ENCODE measurements at places on chromosomes 13 and 19.

GRCh38 chr19:46821512-46822409, 28.9 kb downstream of the AP2S1 start:
- DNase-seq: no peak

GRCh38 chr13:44755872-44756271, 179.7 kb upstream of the TSC22D1 start:
- DNase-seq: no peak

DNA sequence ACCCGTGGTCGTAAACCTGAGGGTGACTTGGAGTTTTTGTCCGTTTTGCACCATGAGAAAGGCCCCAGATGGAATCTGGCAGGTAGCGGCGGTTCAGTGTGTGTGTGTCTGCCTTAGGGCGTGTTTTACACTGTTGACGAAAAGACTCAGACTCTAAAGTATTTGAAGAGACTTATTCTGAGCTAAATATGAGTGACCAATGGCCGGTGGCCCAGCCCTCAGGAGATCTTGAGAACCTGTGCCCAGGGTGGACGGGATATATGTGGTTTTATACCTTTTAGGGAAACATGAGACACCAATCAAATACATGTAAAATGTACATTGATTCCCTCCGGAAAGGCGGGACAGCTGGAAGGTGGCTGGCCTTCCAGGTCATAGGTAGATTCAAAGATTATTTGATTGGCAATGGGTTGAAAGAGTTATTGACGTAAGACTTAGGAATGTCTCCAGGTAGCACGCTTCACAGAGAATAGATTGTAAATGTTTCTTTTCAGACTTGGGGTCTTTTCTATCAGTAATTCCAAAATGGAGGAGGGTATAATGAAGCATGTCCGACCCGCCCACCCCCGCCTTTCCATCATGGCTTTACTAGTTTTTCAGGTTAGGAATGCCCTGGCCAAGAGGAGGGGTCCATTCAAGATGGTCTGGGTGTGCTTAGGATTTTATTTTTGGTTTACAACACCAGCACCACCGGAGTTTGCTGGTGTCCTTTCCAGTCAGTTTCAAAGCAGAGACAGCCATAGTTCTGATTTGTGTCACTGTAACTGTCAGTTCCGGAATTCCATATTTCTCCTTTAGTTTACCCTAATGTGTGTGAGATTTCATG, 1.0 kb upstream of the ZNF529 start:
- peak; percentile 52 for DNase-seq

GRCh38 chr13:41352935-41353840, 42.1 kb downstream of the NAA16 start:
- peak; percentile 75 for DNase-seq

DNA sequence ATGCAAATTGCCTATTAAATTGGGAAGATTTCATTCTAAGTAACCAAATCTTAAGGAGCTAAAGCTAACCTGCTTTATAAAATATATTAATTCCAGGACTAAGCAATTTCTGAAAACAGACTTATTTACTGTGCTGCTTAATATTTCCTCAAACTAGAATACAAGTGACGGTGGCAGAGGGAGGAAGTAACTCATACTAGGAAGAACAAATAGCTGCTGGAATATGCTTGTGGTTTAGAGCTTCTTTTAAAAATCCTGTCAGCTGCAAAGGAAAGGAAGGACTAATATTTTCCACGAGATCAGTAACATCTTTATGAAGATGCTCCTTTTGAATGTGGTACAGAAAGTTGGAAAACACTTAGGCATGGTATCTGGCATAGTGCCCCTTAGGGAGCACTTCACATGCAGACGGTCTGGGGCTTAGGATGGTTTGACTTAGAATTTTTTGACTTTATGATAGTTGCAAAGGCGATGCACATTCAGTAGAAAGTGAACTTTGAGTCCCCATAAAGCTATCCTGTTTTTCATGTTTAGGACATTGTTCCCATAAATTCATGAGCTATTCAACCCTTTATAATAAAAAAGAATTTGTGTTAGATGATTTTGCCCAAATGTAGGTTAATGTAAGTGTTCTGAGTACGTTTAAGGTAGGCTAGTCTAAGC, 3.4 kb upstream of the HNRNPA1L2 start:
- DNase-seq: no peak

- DNase-seq: no peak
Observed at GRCh38 chr13:72570019-72570418, 157.4 kb downstream of the MZT1 start.
